ENCODE measurements at places on chromosomes 2 and 18. TPM values are rescaled to one million over a fixed set of nuclear protein-coding genes. Genes with fewer than 3 reads are reported as not detected.

PPIL3 gene
- total RNA-seq = 18.5 TPM

MREG gene
- total RNA-seq = 20.7 TPM

SNTG2 gene
- not detected for total RNA-seq

DNA sequence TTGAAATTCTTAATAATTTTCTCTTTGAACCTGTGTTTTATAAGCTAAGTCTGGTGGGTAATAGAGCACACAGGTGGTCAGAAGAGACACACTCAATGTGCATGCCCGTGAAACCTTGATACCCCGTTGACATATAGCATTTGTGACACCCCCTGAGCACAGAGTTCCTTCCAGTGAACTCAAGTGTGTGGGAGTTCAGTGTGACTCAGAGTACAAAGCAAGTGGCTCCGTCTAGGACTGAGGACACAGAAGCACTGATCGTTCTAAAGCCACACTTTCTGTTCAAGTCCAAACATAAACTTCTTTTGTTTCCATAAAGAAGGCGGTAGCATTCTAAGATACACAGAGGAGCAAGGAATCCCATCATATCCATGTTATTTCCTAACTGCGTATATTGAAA lies 523.6 kb downstream of the PID1 start:
- peak; percentile 14 for DNase-seq

DNA sequence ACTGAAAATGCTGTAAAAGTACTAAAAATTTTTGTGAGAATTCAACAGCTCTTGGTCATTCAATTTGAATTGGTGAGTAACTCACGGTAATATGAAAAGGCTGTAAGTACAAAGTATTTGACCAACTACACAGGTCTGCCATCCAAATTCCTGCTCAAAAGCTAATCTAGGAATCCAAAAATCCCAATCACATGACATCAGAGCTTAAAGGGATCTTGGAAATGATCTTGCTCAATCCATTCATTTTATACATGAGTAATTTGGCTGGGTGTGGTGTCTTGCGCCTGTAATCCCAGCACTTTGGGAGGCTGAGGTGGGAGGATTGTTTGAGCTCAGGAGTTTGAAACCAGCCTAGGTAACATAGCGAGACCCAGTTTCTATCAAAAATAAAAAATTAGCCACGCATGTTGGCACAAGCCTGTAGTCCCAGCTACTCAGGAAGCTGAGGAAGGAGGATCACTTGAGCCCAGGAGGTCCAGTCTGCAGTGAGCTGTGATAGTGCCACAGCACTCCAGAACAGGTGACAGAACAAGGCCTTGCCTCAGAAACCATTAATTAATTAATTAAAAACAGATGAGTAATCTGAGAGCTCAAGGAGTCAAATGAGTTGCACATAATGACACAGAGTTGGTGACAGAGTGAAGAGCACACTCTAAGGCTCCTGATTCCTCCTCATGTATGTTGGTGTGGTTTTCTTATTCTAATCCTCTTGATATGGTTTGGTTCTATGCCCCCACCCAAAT lies 19.8 kb downstream of the SPIRE1 start:
- peak; percentile 40 for DNase-seq

GRCh38 chr2:218065239-218066006 lies 3.6 kb upstream of the RUFY4 start:
- no peak for DNase-seq

- DNase-seq = no peak
Measured at GRCh38 chr2:119059287-119059686, 99.3 kb downstream of the C1QL2 start.
